ENCODE measurements at places on chromosomes 4 and X.

- DNase-seq, result no peak
Observed at GRCh38 chr4:26856906-26857277, 3.7 kb upstream of the STIM2 start.

DNA sequence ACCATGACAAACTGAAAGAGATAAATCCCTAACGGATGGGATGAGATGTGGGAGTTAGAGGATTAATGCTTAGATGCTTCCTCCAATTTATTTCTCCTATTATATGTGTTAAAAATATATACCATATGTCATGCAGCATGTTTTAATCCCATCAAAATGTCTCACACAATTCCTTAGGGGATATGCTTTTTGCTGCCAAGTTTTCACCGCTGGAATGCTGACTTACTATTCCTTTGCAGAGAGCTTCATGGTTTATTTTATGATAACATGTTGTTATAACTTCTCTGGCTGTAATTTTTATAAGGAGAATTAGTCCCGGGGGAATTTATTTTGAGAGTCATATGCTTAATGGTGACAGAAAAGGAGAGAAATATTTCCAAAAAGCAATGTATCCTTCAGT is 670.3 kb downstream of the IL1RAPL1 start:
- DNase-seq, result no peak

DNA sequence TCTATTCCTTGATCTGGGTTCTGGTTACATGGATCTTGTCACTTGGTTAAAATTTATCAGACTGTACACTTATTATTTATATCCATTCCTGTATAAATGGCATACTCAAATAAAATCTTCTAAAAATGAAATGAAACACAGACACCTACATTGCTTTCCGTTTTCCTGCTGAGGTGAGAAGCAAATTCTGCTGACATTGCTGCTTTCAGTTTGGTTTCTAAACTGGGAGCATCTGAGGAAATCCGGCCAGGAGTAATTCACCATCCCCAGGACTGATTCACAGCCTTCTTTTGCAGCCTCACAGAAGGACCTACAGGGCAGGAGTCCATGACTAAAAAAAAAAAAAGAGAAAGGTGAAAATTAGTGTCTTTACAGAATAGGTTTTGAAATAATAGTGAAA is 93.6 kb downstream of the CORIN start:
- DNase-seq, result no peak

GRCh38 chrX:148649145-148649795 is 148.9 kb downstream of the AFF2 start:
- no peak for DNase-seq

GRCh38 chr4:40552536-40552935 is 77.1 kb downstream of the RBM47 start:
- no peak for DNase-seq

DNA sequence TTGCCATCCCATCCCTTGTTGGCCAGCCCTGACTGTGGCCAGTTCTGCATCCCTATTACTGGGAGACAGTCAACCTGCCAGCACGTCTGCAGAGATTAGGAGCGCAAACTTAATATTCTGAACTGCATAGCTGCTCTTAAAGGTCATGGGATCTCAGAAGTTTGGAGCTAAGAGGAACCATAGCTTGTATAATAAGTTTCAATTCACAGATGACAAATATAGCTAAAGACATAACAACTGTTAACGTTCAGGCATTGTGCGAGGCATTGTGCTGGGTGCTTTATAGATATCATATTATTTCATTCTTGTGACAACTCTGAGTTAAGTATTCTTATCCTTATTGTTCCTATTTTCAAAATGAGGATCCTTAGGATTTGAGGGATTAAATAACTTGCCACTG is 3.7 kb downstream of the SCARB2 start:
- DNase-seq, result no peak

DNA sequence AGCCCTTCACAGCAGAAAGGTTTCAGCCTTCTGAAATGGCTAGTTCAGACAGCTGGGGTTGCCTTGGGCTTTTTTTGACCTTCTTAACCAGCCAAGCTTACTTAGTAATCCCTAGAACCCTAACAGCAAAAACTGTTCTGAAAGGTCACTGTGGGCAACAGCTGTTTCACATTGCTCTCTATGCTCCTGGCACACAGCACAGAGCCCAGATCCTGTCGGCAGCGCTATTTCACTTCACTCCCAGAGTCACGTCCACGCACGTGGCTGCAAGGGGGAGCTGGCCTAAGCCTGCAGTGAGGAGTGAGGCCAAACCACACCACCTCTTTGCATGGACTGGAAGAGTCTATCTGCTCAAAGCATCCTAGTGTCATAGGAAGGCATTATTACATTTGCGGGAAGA is 32.0 kb upstream of the STS start:
- no peak for DNase-seq

GRCh38 chr4:4590546-4590945 is 48.7 kb upstream of the STX18 start:
- DNase-seq, result no peak

DNA sequence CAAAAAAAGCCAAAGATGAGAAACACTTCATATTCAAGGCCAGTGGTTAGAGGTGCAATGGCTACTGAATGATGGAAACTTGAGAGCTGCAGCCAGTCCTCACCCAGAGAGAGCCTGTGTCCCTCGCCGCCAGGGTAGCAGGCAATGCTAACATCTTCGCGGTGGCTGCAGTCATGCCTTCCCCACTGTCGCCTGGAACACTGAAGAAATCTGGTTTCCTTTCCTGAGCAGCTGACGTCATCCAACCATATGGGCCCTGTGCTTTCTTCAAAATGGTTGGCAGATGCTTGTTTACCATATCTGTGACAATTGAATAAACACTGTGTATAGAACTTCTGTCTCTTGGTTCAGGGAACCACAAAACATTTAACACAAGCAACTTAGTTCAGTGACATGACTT is 39.7 kb downstream of the PRSS12 start:
- DNase-seq, result no peak

GRCh38 chr4:5988086-5988845 is 30.0 kb downstream of the C4orf50 start:
- DNase-seq, result no peak

GRCh38 chr4:23789762-23790161 is 100.1 kb downstream of the PPARGC1A start:
- DNase-seq, result no peak

- DNase-seq, result no peak
Observed at GRCh38 chrX:11757397-11757718, 679 bp upstream of the MSL3 start.

GRCh38 chrX:69228732-69229131 is 63.5 kb upstream of the PJA1 start:
- no peak for DNase-seq

GRCh38 chr4:53022513-53023100 is 160.5 kb downstream of the RASL11B start:
- DNase-seq, result no peak

DNA sequence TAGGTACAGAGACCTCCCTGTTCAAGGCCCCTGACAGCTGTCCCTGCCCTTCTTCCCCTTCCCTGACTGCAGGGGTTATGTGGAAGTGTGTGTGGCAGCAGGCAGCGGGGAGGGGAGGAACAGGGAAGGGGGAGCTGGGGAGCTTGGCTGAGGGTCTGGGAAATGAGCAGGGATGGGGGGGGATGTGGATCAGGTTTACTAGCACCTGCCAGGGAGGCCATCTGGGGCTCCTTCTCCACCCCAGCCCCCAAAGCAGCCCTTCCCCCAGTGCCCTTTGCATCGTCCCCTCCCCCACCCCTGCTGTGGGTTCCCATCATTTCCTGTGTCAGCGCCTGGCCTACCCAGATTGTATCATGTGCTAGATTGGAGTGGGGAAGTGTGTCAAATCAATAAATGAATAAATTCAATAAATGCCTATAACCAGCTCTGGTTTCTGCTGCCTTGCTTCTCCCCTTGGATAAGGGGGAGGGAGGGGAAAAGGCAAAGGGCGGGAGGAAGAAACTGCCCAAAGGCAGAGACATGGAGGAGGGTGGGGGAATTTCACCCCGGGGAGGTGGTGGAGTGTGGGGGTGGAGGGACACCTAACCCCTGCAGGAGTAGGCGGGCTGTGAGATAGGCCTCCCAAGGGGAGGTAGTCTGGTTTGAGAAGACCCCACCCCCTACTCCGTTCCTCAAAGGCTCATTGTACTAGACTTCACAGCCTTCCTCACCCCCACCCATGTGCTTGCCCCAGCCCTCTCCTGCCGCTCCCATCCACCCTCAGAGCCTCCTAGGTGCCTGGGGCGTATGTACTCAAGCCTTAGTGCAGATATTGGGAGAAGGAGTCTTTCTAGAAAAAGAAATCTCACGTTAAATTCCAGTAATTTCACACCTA is 3.2 kb downstream of the CXorf65 start:
- no peak for DNase-seq

DNA sequence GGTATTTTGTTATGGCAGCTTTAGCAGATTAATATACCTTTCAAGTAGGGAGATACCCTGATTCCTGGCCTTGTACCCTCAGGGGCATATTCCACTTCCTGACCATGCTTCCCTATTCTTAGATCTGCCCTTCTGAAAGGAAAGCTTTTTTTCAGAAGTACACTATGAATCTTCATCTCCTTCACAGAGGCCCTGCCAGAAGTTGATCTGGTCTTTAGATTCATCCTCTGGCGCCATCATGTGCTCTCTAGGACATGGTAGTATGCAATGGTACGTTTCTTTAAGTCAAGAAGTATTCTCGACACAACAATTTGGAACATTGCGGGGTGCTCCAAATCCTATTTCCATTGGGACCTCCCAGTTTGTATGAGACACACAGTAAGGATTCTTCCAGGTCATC is 39.6 kb upstream of the DIPK2B start:
- DNase-seq, result no peak

GRCh38 chr4:4759883-4760282 is 99.6 kb upstream of the MSX1 start:
- no peak for DNase-seq

- no peak for DNase-seq
Observed at GRCh38 chrX:118726887-118727685, at the start of gene IL13RA1. IL13RA1 (plus strand) TSS chrX:118727606; CDS start chrX:118727639, 33 bp downstream.

GRCh38 chr4:98919996-98920395 is 8.9 kb downstream of the EIF4E start:
- DNase-seq, result no peak
